Upper lobe of left lung (tissue), 6 donors: ENCODE measurements at places on chromosomes 7 and 10. TPM values are rescaled to one million over a fixed set of nuclear protein-coding genes. Genes with fewer than 3 reads are reported as not detected.

The RBP3 gene
- not detected for total RNA-seq

The TUBB8 gene
- total RNA-seq = not detected

The PRSS1 gene
- not detected for total RNA-seq

The ABCA13 gene
- total RNA-seq = 16.2 TPM

The BLNK gene
- total RNA-seq = 10.0 TPM

DNA sequence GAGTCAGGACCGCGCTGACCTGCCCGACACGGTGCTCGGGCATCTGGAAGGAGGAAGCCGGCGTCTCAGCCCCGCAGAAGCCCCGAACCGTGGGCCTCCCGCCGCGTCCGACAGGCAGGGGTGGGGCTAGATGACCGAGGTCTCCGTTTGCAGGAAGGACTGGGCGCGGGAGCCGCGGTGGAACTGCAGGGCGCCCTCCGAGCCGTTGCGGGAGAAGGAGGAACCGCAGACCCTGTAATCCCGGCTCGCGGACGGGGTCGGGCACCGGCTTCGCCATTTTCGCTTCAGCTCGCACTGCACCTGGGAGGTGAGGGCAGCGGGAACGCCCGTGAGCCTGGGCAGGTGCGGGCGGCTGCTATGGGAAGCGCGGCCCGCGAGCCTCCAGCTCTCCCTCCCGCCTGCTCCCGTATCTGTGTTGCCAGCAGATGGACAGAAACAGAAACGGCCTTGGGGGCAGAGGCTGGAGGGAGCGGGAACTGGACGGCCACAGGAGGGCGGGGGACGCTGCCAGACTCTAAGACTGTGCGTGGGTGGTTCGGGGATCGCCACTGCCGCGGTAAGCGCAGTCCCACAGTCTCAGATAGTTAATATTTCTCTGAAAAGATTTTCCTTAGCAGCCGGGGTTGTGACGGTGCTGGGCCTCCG lies 114.1 kb downstream of the VIPR2 start:
- DNase-seq = peak; percentile 91

GRCh38 chr10:36425131-36425797 lies 700.1 kb upstream of the ANKRD30A start:
- DNase-seq = no peak

DNA sequence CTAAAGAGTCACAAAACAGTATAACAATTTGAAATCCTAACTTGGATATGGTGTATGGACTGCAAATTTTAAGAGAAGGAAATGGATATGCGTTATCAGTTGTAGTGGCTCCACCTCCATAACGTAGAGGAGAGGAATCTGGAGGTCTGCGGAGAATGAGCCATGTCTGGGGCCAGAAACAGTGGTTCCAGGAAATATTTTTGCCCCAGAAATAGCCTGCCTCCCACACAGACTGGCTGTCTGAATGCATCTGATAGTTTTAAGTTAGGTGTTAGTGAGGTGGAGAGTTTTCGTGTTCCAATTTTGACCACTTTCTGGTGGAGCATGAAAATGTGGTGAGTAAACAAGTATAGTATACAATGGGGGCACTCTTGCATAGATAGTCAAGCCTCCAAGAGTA lies 1.6 kb downstream of the PHTF2 start:
- no peak for DNase-seq

- DNase-seq = no peak
These were observed 58.5 kb downstream of the TRUB1 start for GRCh38 chr10:114996542-114996941.

The MKRN1 gene
- 101 TPM for total RNA-seq

The ABCC2 gene
- 1.2 TPM for total RNA-seq

DNA sequence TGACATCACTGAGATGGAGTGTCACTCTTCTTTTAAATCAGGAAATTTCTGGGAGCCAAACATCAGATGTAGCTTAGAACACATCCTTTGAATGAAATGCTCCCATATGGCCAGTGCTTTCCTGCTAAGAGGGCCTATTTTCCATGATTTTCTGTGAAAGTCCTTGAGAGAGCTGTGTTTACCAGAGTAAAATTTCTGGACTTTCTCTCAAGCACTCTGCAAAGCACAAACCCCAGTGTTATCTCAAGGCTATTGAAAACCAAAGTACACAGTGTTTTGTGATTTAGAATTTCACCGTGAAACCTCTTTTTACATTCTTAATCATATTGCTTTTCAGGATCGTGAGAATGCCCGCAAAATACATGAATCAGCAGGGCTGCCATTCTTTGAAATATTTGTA lies 54.0 kb downstream of the PAPSS2 start:
- no peak for DNase-seq
